ENCODE measurements at places on chromosomes 2 and 18. TPM values are rescaled to one million over a fixed set of nuclear protein-coding genes. Genes with fewer than 3 reads are reported as not detected.

Gene UGT1A1
- total RNA-seq, result not detected

Gene HRH4
- 0.08 TPM for total RNA-seq

Gene RBM43
- total RNA-seq, result 3.9 TPM

Gene DGKD
- 11.8 TPM for total RNA-seq

Gene UGT1A4
- total RNA-seq, result not detected
